ENCODE measurements at places on chromosomes 1 and 21. TPM values are rescaled to one million over a fixed set of nuclear protein-coding genes. Genes with fewer than 3 reads are reported as not detected.

DNA sequence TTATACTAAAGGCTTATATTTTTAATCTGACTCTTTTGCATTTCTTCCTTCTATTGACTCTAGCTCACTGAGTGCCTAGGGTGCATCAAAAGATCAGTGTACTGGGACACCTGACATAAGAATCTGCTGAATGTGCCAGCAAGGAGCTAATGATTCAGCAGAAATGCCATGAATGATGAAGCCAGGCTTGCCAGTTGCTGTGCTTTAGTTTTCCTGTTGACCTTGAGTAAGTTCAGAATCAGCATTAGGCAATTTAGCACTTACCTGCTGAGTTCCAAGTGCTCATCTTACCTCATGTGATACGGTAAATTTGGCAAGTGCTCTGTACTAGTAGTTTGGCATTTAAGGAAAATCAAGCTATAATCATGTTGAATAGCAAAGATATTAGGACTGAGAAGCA, 523.2 kb upstream of the B3GALT2 start:
- DNase-seq: no peak

DNA sequence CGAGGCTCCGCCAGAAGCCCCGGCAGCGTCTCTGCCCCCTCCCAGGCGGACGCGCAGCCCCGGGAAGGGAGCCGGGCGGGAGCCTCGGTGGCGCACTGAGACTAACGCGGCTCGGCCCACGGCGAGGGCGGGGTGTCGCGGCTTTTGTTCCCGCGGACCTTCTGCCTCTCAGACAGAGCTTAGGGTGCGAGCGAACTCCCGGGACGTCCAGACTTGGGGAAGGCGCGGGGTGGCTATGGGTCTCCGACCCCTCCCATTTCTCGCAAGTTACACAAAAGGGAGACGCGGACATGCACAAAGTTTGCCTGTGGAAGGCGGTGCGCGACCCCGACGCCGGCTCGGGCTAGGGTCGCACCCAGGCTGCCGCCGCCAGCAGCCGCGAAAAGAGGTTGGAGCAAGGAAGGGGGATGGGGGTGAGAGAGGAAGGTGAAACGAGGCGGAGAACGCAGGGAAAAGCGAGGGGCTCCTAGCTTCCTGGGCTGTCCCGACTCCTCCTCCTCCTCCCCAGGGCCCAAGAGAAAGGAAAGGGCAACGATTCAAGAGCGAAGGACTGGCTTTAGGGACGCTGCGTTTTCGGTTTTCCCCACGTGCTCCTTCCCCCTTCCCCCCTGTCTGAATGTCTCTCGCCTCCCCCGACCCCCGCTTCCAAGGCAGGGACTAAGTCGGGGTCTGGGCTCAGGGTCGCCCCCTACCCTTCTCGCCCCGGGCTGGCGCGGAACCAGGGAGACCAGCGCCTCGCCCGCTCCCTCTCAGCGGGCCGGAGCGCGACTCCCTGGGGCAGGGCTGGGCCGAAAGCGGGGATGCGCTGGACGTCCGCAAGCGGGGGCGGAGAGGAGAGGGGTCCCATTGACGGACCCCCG, 729 bp downstream of the APP start:
- DNase-seq: peak; percentile 49

DNA sequence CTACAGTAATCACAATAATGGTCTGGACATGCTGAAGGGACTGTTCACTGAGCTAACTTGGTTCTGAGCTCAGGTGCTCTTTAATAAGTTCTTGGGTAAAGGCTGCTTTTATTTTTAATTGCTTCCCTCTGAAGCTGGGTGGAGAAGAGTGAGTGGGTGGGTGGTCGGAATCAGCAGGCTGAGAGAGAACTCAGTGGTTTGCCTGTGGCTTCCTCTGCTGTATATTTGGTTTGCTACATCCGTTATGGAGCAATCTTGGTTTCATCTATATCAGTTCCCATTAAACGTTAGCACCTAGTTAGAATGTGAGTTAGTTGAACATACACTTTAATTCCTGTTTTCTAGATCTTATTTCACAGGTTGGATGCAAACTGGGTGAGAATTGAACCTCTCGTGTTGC, 23.3 kb downstream of the CNIH4 start:
- DNase-seq: no peak

- DNase-seq: no peak
Measured at GRCh38 chr1:61011561-61012263, 70.6 kb upstream of the NFIA start.

- DNase-seq: no peak
Measured at GRCh38 chr1:226629210-226629895, 80.8 kb downstream of the STUM start.

- DNase-seq: no peak
Measured at GRCh38 chr1:143718021-143718420, 253.8 kb downstream of the FAM72C start.

DNA sequence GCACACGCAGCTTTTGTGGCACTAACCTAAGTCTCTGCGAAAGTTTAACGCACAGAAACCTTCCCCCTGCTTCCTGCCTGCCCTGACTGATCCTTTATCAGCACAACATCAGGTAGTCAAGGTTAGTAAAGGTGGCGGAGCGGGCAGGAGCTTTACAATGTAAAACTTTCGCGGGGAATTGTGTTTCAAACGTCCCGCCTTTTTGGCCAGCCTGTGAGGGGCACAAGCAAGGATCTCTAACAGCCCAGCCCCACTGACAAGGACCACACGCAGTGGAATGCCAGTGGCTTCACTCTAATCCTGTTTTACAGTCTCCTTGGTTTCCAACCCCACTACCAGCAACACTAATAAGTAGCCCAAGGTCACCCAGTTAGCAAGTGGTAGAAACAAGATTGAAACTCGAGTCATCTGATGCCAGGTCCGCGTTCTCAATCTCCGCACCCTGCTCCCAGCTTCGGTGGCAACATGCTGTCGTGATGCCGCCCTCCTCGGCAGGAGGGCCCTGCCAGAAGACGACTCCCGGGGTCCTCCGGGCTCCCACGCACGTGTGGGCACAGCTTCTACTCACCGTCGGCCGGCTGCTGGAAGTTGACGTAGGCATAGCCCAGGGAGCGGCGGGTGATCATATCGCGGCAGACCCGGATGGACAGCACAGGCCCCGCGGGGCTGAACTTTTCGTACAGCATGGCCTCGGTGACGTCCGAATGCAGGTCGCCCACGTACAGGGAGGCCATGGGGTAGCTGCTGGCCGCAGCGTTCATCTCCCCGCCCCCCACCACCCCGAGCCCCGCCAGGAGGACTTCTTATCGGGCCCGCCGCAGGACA, 1.2 kb downstream of the PABPC4 start:
- DNase-seq: peak; percentile 66

The METTL18 gene
- 15.0 TPM for total RNA-seq

All from RPMI7951 (cell line).